ENCODE measurements at places on chromosomes 5 and 9.

DNA sequence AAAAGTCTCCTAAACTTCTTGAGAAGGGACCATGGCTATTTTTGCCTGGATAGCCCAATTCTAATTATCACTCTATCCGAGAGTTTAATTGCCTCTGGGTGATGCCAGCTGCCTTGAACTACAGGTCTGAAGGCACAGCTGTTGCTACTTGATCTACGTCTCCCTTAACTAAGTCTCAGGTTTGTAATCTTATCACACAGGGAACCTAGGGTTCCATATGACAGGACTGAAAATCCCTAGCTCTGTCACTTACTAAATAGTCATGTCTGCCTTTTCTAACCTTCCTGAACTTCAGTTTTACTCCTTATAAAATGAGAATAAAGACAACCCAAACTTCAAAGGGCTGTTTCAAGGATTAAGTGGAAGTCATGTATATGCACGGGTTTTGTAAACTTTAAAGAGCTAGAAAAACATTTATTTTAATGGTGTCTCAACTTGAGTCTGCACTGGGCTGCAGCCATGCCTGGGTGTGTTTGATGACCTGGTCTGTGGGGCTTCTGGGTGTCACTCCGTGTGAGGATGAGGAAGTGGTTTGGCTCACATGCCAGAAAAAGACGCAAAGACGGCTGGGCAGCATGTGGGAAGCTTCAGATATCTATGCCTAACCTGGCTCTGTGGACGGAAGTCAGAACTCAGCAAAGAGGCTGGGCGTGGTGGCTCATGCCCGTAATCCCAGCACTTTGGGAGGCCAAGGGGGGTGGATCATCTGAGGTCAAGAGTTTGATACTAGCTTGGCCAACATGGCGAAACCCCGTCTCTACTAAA, 129.3 kb upstream of the SLC44A1 start:
- no peak for DNase-seq

GRCh38 chr5:15501091-15501791, 1.3 kb downstream of the FBXL7 start:
- no peak for DNase-seq

DNA sequence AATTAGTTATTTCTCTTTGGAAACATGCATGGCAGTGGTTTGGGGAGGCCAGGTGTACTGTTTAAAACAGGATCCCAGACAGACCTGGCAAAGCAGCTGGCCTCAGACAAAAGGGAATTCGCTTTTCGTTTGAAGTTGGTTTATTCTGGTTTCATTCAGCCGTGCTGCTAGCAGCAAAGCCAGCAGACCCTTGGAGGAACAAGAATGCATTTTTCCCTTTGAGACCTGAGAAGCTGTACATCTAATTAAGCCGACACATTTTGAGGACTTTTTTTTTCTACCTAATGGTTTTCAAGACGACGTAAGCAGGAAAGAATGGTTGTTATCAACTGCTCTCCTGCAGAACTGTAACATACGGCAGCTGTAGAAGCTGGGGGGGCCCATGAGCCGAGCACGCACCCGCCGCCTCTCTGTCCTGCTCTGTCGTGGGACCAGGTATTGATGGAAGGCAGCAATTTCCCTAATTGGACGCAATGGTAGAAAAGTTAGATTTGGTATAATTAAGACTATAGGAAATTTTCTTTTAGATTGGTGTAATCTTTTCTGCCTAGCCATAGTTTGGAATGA, 13.6 kb downstream of the PLEKHG4B start:
- DNase-seq = no peak

- DNase-seq = no peak
These were observed 328.9 kb upstream of the IRX2 start for GRCh38 chr5:3080366-3080765.

GRCh38 chr9:113543296-113543981, 79.9 kb downstream of the RGS3 start:
- DNase-seq = no peak

- DNase-seq = peak; percentile 28
These were observed 280.6 kb downstream of the EBF1 start for GRCh38 chr5:158819095-158819494.

All from germinal center (tissue), 1 donor.